GM12878 (cell line): ENCODE measurements at places on chromosomes 3 and 15. TPM values are rescaled to one million over a fixed set of nuclear protein-coding genes. Genes with fewer than 3 reads are reported as not detected.

GRCh38 chr15:78061963-78062427 lies 15.5 kb downstream of the TBC1D2B start:
- no peaks in the 10 kb centered on the region for H3K36me3 ChIP-seq
- peak overlapping the region; percentile 58 for H3K4me3 ChIP-seq
- H3K27me3 ChIP-seq, result no peaks in the 10 kb centered on the region
- H3K4me1 ChIP-seq, result peaks cover 61% of the 10 kb centered on the region
- peak overlapping the region; percentile 92 for H3K27ac ChIP-seq

GRCh38 chr3:58518291-58518789 lies 18.6 kb downstream of the ACOX2 start:
- no peak overlapping the region for H3K4me3 ChIP-seq
- no peaks in the 10 kb centered on the region; the same call in 1 of the 2 replicates for H3K27me3 ChIP-seq
- no peaks in the 10 kb centered on the region for H3K36me3 ChIP-seq
- H3K27ac ChIP-seq, result no peak overlapping the region
- DNase-seq, result no peak

DNA sequence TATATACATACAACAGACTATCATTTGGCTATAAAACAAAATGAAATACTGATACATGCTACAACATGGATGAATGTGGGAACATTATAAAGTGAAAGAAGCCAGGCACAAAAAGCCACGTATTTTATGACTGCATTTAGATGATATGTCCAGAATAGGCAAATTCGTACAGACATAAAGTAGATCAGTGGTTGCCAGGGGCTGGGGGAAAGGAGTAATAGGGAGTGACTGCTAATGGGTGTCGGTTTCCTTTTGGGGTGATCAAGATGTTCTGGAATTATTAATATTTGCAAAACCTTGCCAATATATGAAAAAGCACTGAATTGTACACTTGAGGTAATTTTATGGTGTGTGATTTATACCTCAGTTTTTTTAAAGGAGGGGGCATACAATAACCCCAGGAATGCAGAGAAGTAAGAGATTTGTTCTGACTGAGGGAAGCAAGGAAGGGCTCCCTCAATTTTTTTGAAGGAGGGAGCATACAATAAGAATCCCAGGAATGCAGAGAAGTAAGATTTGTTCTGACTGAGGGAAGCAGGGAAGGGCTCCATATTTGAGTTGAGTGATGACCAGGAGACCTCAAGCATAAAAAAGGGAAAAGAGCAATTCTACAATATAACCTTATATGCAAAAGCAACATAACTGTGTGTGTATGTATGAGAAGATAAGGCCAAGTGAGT lies 6.2 kb downstream of the PSMD6 start:
- peaks cover 2% of the 10 kb centered on the region; the same call in 1 of the 2 replicates for H3K36me3 ChIP-seq
- H3K27me3 ChIP-seq, result no peaks in the 10 kb centered on the region
- H3K4me3 ChIP-seq, result no peak overlapping the region
- no peak overlapping the region for H3K27ac ChIP-seq
- no peaks in the 10 kb centered on the region for H3K4me1 ChIP-seq

DNA sequence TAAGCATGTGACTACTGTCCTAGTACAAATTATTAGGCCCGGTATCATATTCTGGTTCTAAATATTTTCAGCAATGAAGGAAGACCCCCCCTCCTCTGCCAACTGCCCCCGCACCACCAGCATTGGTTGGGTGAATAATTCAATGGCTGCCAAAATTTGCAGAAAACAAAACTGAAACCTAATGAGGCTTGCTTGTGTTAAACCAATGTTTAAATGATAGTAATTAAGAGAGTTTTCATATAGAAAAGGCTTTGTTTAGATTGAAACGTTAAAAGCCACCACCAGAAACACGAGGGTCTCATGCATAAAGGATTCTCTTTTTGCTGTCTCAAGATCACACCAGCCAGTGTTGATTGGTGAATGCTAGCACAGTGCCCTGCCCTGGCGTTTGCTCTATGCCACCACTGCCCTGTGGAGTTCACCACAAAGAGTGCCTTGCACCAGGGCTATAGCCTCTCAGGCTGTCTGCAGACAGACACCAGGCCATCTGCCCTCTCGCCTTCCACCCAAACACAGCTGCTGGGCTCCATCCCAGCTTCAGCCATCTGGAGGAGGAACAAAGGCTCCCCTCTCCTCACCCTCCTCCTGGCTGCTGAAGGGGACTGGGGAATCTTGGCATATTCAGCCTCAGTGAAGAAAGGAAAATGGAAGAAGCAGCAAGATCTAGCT lies 200.3 kb upstream of the PFN2 start:
- H3K27me3 ChIP-seq, result no peaks in the 10 kb centered on the region
- no peak for DNase-seq
- H3K36me3 ChIP-seq, result no peaks in the 10 kb centered on the region
- H3K4me3 ChIP-seq, result no peak overlapping the region
- H3K27ac ChIP-seq, result no peak overlapping the region

Gene LSAMP
- total RNA-seq, result 4.0 and 7.2 TPM in 2 replicates
